Activated naive CD4-positive, alpha-beta T cell treated with anti-CD3 and anti-CD28 coated beads for 36 hours (primary cell): ENCODE measurements at places on chromosomes 6 and 20.
A peak's percentile ranks its signal among the peaks of the same experiment; 100 is the strongest.

DNA sequence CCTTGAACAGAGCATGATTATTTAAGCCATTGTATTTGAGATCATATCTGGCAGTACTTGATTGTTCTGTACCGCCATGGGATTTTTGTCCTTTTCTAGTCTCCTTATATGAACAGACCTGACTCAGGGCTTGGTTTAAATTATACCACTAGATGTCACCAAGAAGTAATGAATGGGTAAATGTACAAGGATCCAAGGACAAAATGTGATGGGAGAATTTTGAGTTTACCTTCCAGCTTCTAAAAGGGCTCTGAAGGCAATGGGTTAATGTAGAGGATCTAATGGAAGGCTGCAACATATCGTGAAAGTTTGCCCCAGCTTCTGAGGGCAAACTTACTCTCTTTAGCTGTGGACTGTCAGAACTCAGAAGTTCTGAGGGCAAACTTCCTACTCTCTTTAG, 12.0 kb downstream of the RNF8 start:
- no peaks in the 10 kb centered on the region for H3K27me3 ChIP-seq
- H3K27ac ChIP-seq, result no peak overlapping the region
- peaks cover 17% of the 10 kb centered on the region for H3K36me3 ChIP-seq

DNA sequence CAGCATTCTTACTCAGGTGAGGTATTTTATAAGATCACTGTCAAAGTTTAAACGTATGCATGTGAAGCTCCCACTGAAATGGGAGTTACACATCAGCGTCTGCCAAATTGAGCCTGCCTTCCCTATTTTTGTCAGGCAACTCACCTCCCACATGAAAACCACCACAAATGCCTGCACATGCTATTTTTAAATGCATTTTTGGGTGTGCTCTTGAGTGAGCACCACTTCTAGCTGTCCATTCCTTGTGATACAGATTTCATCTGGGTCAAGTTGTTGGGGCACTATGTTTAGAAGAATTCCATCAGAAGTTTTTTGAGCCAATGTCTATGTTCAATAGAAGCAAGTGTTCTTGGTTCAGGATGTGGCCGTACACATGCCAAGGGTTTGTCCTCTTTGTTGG, 71.7 kb upstream of the RIPPLY2 start:
- no peak overlapping the region for H3K27ac ChIP-seq
- H3K4me3 ChIP-seq, result no peak overlapping the region
- no peaks in the 10 kb centered on the region for H3K4me1 ChIP-seq
- H3K36me3 ChIP-seq, result no peaks in the 10 kb centered on the region
- DNase-seq, result no peak

DNA sequence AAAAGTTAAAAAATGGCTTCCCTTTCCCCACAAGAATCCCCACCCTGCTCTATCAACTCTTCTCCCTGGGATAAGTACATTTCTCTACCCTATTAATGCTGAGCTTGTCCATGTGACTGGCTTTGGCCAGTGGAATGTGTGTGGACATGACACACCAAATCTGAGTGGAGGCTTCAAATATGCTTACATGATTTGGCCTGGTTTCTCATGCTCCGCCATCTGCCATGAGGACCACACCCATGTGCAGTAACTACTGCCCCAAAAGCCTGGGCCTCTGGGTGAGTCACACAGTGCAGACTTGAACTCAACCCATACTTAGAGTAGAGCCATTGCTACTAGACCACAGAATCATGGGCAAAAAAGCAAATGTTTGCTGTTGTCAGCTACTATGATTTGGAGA, 65.4 kb downstream of the PRND start:
- H3K4me1 ChIP-seq, result peaks cover 5% of the 10 kb centered on the region
- H3K27me3 ChIP-seq, result no peaks in the 10 kb centered on the region
- H3K27ac ChIP-seq, result peak overlapping the region; percentile 17
- H3K4me3 ChIP-seq, result no peak overlapping the region
- no peak for DNase-seq

- DNase-seq, result no peak
- H3K4me3 ChIP-seq, result no peak overlapping the region
- no peaks in the 10 kb centered on the region for H3K36me3 ChIP-seq
- no peak overlapping the region for H3K27ac ChIP-seq
- H3K4me1 ChIP-seq, result peaks cover 4% of the 10 kb centered on the region
Observed at GRCh38 chr20:17566345-17566744, 3.5 kb upstream of the DSTN start.

DNA sequence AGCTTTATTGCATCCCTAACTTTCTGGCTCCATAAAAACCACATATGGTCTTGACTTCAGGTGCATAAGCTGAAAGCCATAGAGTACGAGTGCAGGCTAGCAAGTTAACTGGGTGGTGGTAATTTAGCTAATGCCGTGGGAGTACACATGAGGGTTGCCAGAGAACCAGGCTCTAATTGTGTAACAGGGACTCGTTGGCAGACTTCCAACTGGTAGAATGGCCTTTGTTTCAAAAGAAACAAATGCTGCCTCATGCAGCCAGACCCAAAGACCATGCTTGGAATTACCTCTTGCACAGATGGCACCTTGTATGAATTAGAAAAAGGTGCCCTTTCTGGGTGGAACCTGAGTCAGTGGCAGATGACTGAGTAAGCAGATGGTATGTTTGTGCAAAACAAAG, 73.2 kb downstream of the LY86 start:
- peaks cover 2% of the 10 kb centered on the region for H3K36me3 ChIP-seq
- H3K27me3 ChIP-seq, result no peaks in the 10 kb centered on the region
- no peak overlapping the region for H3K4me3 ChIP-seq
- peaks cover 42% of the 10 kb centered on the region for H3K4me1 ChIP-seq
- no peak overlapping the region for H3K27ac ChIP-seq

DNA sequence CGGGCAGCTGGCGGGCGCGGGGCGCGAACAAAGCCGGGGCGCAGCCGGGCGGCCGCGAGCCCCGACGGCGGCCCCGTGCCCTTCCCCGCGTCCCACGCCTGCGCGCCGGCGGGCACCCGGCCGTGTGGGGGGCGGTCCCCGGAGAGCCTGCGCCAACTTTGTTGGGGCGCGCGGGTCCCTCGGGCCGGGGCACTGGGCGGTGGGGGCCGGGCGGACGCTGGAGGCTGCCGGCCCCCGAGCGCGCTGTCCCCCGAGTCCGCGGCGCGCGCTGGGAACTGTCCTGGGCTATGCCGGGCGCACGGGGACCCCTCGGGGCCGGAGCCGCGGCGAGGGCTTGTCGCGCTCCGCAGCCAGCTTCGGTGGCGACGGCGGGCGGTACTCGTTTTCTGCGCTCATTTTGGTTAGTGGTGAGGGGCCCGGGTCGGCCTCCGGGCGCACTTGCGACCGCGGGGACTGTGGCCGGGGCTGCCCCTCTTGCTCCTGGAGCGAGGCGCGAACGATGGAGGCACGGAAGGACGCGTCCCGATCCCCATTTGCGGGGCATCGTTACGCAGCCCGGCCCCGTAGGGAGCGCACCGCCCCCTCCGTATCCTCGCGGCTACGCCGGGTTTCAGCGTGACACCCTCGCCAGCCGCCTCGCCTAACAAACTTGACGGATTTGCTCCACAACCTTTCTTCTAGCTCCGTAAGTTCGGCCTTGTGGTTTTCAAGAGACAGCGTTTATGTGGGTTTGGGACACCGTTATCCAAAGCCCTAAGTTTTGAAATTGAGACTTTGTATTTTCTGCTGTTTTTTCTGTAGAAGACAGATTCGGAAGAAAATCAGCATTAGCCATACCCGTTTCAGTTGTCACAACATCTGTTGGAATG, 622 bp downstream of the SS18L1 start:
- H3K27ac ChIP-seq, result peak overlapping the region; percentile 46
- peaks cover 52% of the 10 kb centered on the region for H3K4me1 ChIP-seq
- H3K27me3 ChIP-seq, result no peaks in the 10 kb centered on the region
- peaks cover 22% of the 10 kb centered on the region for H3K36me3 ChIP-seq
- H3K4me3 ChIP-seq, result peak overlapping the region; percentile 76
